Type B pancreatic cell (in vitro differentiated cells): ENCODE measurements at places on chromosomes 2 and 18.
A peak's percentile ranks its signal among the peaks of the same experiment; 100 is the strongest.

GRCh38 chr2:40093021-40093675, 314.1 kb upstream of the THUMPD2 start:
- no peaks in the 10 kb centered on the region for H3K27me3 ChIP-seq
- H3K4me3 ChIP-seq = no peak overlapping the region
- DNase-seq = no peak
- H3K27ac ChIP-seq = no peak overlapping the region
- peaks cover 8% of the 10 kb centered on the region for H3K4me1 ChIP-seq

- no peak overlapping the region for H3K27ac ChIP-seq
- no peaks in the 10 kb centered on the region for H3K36me3 ChIP-seq
- DNase-seq = no peak
- no peaks in the 10 kb centered on the region for H3K4me1 ChIP-seq
Observed at GRCh38 chr18:79545736-79546171, 133.8 kb upstream of the CTDP1 start.

- no peaks in the 10 kb centered on the region for H3K27me3 ChIP-seq
- peaks cover 5% of the 10 kb centered on the region for H3K4me1 ChIP-seq
- no peak overlapping the region for H3K27ac ChIP-seq
- H3K4me3 ChIP-seq = no peak overlapping the region
- no peaks in the 10 kb centered on the region for H3K36me3 ChIP-seq
Observed at GRCh38 chr2:186058614-186059013, 320.0 kb downstream of the FSIP2 start.

DNA sequence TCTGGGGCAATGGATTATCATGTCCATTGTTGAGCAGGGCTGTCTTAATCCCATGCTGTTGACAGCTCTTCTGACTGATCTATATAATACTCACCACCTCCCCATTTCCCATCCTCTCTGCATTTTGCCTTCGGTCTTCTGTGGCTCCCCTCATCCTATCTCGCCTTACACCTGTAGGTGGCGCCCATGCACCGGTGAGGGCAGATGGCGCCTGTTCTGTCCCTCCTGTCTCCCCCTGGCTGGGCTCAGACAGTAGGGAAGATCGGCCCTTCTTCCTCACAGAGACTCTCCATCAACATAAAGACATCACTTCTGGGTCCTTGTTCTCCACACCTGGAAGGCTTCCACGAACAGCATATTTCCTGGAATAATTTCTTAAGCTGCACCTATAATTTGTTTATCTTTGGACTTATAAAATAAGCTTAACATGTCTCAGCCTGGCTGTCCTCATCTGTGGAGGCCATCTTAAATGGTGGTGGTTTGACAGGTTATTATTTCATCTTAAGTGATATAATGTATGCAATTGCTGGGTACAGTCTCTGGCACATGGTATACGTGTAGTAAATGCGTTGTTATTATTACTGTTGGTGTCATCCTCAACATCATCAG, 10.9 kb upstream of the CDH20 start:
- peak; percentile 78 for DNase-seq
- no peak overlapping the region for H3K4me3 ChIP-seq
- H3K27ac ChIP-seq = no peak overlapping the region
- no peaks in the 10 kb centered on the region for H3K4me1 ChIP-seq

GRCh38 chr18:14933049-14933851, 185.3 kb downstream of the ANKRD30B start:
- peak; percentile 51 for DNase-seq
- H3K27ac ChIP-seq = no peak overlapping the region
- no peak overlapping the region for H3K4me3 ChIP-seq
- H3K27me3 ChIP-seq = no peaks in the 10 kb centered on the region
- H3K36me3 ChIP-seq = no peaks in the 10 kb centered on the region

DNA sequence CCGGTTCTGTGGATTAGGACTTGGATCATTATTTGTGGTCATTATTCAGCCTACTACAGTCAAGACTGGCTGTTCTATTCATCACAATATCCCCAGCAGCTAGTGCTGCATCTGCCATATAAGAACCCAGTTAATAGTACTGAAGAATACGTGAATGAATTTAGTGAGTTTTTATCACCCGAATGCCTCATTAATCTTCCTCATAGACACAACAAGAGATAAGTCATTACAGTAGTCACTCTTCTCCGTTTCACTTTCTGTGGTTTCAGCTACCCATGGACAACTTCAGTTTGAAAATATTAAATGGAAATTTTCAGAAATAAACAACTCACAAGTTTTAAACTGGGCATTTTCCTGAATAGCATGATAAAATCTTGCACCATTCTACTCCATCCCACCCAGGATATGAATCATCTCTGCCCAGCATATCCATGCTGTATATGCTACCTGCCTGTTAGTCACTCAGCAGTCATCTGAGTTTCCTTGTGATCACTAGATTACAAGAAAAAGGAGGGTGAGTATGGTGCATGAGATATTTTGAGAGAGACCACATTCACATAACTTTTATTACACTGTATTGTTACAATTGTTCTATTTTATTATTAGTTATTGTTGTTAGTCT, 363.7 kb upstream of the CHAC2 start:
- DNase-seq = no peak
- no peaks in the 10 kb centered on the region for H3K36me3 ChIP-seq
- H3K27ac ChIP-seq = no peak overlapping the region
- no peak overlapping the region for H3K4me3 ChIP-seq
- peaks cover 6% of the 10 kb centered on the region for H3K27me3 ChIP-seq

- DNase-seq = no peak
- H3K27ac ChIP-seq = no peak overlapping the region
- no peak overlapping the region for H3K4me3 ChIP-seq
- no peaks in the 10 kb centered on the region for H3K36me3 ChIP-seq
- H3K4me1 ChIP-seq = no peaks in the 10 kb centered on the region
Observed at GRCh38 chr2:46518861-46519260, 39.5 kb downstream of the TMEM247 start.

- no peak overlapping the region for H3K27ac ChIP-seq
- no peaks in the 10 kb centered on the region for H3K27me3 ChIP-seq
- H3K4me1 ChIP-seq = peaks cover 6% of the 10 kb centered on the region
- H3K36me3 ChIP-seq = peaks cover 31% of the 10 kb centered on the region
- no peak for DNase-seq
- no peak overlapping the region for H3K4me3 ChIP-seq
Observed at GRCh38 chr2:233546774-233547173, 19.8 kb downstream of the USP40 start.

DNA sequence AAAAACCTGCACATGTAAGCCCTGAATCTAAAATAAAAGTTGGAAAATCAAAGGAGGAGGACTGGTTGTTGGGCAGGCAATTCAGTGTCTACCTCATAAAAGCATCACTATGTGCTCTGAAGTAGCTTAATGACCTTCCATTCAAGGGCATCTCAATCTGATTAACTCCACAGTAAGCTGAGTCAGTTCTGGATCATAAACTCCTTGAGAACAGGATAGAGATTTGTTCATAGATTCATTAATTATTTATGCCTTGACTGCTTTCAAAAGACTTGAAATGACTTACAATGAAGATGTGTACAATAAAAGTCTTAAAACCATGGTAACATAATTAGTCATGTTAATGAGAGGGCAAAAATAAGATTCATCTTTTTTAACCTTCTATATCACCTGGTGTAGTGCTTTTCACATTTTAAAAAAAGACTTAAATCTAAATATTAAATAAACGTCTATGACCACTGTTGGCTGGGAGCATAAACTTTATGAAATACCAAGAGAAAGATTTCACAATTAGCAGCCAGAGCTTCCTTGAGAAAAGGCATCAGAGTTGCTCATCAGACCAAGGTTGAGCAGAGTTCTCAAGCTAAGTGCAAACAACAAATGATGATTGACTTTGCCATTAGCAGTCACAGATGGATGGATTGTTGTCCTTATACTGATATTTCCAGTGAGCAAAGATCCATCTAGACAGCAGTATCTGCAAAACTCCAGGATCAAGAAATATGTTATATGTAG, 237.3 kb upstream of the THUMPD2 start:
- H3K27ac ChIP-seq = no peak overlapping the region
- no peaks in the 10 kb centered on the region for H3K4me1 ChIP-seq
- no peaks in the 10 kb centered on the region for H3K36me3 ChIP-seq
- H3K27me3 ChIP-seq = no peaks in the 10 kb centered on the region

DNA sequence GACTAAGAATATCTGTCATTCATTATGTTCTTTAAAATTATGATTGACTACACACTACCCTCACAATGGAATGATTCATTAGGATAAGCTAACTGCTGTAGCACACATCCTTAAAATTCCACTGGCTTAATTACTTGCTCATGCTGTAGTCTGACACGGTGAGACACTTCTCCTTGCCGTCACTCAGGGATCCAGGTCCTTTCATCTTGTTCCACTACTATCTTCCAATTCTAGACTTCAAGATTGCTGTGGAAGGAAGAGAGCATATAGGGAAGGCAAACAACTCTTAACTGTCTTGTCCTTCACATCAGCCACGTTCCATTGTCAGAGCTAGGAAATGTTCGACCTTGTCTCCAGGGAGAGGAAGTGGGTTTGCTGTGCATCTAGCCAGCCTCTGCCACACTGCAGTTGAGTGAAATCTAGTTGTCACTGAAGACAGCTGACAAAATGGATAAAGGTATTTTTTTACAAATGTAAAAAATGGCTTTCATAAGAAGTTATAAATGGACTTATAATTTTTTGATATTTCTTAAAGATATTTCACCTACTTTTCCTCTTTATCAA, 30.1 kb downstream of the GREB1L start:
- H3K27ac ChIP-seq = no peak overlapping the region
- no peaks in the 10 kb centered on the region for H3K4me1 ChIP-seq
- no peaks in the 10 kb centered on the region for H3K27me3 ChIP-seq
- no peaks in the 10 kb centered on the region for H3K36me3 ChIP-seq
- H3K4me3 ChIP-seq = no peak overlapping the region
- no peak for DNase-seq

- H3K27me3 ChIP-seq = no peaks in the 10 kb centered on the region
- H3K27ac ChIP-seq = no peak overlapping the region
- peaks cover 21% of the 10 kb centered on the region for H3K4me1 ChIP-seq
- peaks cover 10% of the 10 kb centered on the region for H3K36me3 ChIP-seq
- no peak overlapping the region for H3K4me3 ChIP-seq
- no peak for DNase-seq
Observed at GRCh38 chr18:48752478-48752877, 198.3 kb downstream of the SMAD7 start.
